ENCODE measurements at places on chromosomes 2 and 18.

DNA sequence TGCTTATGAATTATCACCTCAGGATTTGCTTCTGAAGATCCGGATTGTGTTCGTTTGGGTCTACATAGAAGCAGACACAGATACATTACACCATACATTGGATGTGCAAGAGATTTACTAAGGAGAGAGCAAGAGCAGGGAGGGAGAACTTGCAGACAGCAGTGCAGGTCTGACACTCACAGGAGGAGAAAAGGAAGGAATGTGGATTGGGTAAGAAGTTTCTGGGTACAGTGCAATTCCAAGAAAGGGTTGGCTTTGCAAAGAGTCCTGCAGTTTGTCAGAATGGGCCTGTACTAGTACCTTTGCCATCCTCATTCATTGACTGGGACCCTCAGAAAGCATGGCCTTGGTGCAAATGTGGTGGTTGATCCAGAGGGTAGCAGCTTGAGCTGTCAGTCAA is 4.8 kb upstream of the THOC1 start:
- no peak for DNase-seq

- DNase-seq: no peak
These were observed 587.4 kb downstream of the METTL4 start for GRCh38 chr18:1983746-1984515.

DNA sequence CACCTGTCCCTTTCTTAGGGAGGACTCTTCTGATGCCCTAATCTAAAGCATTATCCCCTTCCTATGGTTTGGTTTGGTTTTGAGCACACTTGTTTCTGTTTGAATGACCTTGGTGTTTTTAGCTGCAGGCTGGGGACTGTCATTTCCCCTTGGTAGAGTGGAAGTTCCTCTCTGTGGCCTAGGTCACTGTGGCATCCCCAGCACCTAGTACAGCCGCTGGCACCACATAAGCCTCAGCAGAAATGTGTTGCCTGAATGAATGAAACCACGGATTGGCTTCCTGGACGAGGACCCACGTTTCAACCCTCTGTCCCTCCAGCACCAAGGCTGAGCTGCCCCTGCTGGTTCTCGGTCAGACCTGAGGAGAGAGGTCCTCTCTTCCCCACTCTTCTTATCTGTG is 159.9 kb downstream of the CTIF start:
- DNase-seq: no peak

DNA sequence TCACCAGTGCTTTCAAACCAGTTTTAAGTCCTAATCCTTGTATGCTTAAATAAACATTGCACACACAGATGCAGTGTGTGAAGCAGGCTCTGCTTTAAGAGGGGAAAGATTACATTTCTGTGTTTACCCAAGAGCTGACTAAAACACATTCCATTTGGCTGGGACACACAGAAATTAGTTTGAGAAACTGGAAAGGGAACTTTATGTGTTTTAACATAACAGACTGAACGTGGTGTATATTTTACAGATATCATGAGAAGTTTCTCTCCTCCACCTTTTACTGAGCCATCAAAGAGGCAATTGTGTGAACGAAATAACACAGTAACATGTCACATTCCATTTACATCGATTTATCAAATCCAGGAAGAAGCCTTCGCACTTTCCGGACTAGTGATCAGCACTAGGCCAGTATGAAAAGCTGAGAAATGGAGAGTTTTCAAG is 121.8 kb downstream of the MAIP1 start:
- no peak for DNase-seq

- DNase-seq: no peak
These were observed 71.0 kb upstream of the SPATS2L start for GRCh38 chr2:200235533-200235932.

DNA sequence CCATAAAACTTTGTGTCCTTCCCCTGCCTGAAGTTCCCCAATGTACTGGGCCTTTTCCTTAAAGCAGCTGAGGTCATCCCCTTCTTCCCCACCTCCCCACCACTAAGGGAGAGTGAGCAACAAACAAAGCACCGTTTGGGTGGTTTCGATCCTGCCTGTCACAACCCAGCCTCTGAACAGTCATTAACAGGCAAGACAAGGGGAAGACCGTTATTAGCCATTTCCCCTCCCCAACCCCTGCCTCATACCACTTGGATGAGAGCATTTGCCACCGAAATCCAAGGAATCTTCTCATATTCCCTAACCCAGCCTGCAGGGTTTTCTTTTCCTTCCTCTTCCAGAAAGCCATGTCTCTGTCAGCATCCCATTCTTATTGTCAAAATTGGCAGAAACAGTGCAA is 65.6 kb downstream of the STRADB start:
- no peak for DNase-seq

DNA sequence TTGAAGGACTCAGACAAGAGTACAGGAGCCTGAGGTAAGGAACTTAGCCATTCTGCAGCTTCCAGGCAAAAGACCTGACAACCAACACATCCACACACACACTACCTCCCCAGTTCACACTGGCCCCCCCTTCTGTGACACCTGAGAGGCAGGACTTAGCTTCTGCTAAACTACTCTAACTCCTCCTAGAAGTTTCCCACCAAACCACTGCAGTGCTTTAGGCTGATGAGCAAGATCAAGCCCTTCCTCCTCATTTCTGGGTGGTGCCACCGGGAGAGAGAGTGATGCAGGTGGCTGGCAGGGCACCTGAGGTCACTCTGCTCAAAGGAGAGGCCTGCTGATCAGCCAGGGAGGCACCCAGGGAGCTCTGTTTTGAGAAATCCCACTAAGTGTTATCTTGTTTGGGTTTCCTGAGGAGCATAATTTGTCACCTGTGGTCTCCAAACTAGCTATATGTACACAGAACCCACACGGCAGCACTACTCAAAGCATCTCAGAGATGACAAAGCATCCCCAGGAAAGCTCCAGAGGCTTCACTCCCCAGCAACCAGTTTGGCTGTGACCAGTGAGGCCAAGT is 188.4 kb downstream of the MYO5B start:
- DNase-seq: no peak

GRCh38 chr2:56128235-56128634 is 55.6 kb upstream of the CCDC85A start:
- no peak for DNase-seq

All from central memory CD4-positive, alpha-beta T cell (primary cell).